ENCODE measurements at places on chromosomes 1 and 21.

DNA sequence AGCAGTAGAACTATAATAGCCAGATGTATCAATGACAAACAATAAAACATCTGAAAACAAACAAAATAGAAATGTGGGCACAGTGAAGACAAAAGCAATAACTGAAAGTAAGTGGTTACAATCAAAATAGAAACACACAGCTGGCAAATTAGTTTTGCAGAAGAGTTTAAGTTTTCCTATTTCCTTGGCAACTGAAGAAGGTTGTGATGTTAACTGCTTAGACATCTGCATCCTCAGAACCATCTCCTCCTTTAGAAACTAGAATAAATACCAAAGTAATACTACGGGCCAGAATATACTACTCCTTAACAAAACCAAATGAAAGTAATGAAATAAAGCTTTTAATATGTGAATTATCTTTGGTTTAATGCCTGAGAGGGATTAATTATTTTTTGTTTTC, 605.5 kb downstream of the LTN1 start:
- no peak for DNase-seq

DNA sequence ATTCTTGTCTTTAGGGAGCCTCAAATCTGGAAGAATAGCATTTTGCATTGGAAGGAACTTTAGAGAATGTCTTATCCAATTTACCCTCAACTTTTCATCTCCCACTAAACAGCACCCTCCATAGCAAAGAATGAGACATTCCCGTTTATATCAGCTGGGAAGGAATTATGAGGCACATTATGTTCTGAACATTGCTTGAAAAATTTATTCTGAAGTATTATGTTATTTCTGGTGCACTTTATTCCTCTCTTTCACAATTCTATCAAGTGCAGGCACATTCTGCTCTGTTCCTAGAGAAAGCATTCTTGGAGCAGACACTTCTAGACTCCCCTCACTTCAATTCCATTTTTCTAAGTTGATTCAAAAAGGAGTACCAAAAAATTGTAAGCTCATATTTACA, 147.9 kb downstream of the EDEM3 start:
- no peak for DNase-seq

DNA sequence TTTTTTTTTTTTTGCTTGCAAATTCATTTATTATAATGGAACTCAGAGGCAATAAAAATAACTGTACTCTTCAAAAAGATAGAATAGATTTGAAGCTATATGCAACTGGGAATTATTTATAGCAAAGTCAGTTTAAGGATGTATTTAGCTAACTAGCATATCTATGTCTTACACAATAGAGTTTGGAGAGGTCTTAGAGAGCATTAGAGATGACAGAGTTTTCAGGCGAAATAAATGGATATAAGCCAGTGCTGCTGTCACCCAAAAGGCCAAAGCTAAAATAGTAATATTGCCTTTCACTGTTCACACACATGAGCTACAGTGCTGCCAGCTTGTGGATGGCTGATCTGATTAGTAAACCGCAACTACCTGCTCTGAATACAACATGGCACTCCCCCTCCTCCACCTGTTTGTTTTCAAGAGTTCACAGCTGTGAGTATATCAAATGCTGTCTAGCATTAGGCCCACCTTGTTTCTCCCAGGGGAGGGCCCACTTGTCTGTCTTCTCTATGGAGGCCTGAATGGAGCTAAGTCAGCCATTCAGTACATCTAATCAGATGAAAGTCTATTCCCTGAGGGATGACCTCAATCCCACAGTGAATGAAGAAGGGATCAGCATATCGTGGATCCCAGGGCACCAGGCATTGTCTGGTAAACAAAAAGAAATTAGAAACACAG, 25.2 kb upstream of the SSX2IP start:
- DNase-seq: no peak

DNA sequence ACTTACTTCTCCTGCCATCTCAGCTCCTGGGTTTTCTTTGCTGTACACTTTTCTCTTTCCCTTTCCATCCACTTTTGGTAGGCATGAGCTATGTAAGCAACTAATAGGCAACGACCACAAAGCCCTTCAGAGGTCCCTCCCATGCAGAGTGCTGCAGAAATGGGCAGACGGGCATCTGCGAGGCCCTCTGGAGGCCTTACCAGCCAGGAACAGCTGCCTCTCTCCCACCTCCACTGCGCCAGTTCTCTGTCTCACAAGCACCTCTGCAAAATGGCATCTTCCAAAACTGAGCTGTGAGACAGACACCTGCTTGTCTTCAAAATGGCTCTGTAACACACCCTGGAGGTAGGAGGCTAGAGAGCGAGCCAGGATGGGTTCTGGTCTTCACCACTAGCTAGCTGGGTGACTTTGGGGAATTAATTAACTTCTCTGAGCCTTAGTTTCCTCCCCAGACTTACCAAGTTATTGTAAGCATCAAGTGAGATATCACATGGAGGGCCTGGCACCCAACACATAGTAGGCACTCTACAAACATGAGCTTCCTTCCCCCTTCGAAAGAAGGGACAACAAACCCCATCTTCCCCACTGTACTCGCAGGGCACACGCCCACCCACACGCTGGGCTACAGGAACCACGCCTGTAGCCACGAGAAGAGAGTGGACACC, 62.0 kb downstream of the BCAR3 start:
- no peak for DNase-seq

GRCh38 chr1:22107126-22107525, 35.8 kb downstream of the WNT4 start:
- peak; percentile 26 for DNase-seq

DNA sequence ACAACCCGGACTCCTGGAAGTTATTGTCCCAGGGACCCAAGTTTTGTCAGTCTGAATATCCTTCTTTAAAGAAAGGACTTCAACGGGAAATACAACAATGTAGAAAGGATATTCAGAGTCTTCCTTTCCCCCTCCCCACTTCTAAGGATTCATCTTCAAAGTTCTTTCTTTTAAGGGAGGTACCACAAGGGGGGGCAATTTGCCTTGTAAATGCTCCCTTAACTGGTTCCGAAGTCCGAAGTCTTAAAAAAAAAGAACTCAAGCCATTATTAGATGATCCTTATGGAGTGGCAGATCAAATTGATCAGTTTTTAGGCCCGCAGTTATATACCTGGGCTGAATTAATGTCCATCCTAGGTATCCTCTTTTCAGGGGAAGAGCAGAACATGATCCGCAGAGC, 47.0 kb downstream of the SERINC2 start:
- peak; percentile 43 for DNase-seq

GRCh38 chr1:153113416-153113815, at the start of gene SPRR2F:
TSS of gene SPRR2F (minus strand) at chr1:153113516. CDS start at chr1:153112733, 783 bp downstream.
- no peak for DNase-seq

DNA sequence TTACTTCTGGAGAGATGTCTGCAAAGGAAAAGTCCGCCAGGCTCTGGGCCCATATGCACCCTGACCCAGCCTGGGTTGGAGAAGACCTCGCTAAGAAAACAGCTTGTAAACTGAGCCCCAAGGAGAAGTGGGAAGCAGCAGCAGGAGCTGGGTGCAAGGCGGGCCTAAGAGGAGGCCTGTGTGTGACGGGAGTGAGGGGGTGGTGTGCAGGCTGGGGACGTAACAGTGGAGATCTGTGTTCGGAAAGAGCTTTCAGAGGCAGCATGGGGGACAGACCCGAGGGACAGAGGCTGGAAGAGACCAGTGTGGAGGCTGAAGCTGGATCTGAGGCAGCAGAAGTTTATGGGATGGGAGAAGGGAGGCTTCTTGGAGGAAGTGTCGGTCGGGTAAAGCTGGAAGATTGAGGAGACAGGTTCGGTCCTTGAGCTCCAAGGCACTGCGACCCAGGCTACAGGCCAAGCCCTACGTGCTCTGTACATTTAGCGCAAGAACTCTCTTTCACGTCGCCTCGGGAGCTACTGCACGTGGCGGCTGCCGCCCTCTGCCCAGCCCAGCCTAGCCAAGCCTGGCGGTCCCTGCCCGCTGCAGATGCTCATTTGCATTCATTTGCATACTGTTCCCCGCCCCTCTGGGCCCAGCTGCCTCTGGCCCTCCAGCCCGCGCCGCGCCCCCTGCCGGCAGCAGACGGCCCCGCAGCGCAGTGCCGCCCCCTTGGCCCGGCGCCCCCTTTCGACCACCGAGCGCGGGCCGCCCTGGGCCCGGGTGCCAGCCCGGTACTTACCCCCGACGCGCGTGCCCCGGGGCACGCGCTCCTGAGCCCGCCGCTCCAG, 6.3 kb downstream of the HPCA start:
- peak; percentile 12 for DNase-seq

DNA sequence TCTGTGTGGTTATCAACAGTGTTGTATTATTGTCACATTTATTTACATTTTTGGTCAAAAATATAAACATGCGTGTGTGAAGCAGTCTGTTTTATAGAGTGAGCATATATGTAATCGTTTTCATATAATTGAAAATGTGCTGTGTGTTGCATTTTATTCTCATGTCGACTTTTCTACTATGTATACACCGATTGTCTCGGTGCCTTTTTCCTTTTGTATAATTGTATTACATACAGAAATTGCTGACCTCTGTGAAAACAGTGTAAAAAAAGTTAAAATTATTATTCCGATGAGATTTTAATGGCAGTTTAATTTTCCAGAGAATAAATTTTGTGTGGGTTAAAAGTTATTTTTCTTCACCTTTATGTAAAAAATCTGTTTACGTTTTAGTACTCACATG, 62.4 kb upstream of the SERTAD4 start:
- DNase-seq: no peak

- DNase-seq: no peak
These were observed 12.6 kb downstream of the KRTAP10-1 start for GRCh38 chr21:44527156-44527982.

- DNase-seq: no peak
These were observed 17.4 kb downstream of the MRPL39 start for GRCh38 chr21:25589887-25590286.

DNA sequence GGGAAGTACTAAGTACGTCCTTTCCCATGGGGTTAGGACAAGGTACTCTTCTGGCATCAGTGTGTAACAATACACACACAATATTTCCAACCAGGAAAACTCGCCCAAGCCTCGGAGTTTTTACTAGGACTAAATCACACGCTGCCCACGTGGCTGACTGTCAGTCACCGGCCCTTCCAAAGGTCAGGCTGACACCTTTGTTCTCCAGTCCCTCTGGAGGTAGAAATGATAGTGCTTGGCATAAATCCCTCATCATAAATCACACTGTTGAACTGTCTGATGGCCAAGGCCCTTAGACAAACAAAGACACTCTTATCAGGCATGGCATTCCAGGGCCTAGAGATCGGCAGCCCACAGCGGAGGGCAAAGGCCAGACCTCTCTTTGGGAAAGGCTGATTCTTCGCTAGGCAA, 16.9 kb upstream of the SLAMF9 start:
- DNase-seq: no peak

DNA sequence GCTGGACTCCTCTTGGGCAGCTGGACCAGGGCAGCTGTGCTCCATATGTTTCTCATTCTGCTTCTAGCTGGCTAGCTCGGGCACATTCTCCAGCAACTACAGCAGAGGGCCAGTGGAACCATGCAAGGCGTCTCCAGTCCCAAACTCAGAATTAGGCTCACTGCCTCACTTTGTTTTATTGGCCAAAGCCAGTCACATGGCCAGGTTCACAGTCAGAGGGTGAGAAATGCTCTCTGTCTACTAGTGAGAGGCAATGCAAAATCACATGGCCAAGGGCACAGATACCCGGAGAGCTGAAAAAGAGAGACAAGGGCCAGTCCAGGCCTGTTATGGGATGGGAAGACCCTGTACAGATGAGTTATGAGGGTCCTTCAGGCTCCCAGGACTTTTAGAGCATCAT, 78.8 kb upstream of the KLHDC7A start:
- DNase-seq: no peak

- DNase-seq: peak; percentile 77
These were observed 463.1 kb downstream of the USP25 start for GRCh38 chr21:16192902-16193301.

DNA sequence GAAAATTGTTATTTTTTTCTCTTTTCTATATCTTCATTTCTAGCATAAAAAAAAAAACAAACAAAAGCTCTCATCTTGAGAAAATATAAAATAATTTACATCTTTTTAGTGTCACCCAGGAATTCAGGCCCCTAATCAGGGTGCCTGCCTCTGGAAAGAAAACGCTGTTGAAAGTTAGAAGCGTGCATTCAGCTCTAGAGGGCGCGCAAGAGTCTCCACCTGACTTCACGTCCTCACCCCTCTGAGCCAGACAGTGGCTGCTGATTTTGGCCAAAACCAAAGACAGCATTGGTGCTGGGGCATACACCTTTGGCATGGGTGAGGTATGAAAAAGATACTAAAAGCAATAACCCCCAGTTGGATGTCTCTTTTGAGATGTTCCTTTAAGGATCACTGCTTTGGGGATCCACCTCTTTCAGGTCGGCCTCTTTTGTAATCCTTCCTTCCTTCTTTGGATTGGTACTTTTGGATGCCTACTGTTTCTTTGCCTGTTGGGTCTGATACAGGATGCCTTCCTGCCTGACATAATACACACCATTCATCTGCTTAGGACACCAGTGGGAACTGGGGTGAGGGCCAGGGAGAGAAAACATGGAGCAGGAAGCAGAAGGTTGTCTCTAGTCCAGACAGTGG, 77.6 kb upstream of the CHRM3 start:
- DNase-seq: peak; percentile 13

GRCh38 chr1:23102289-23102688, 66.4 kb downstream of the LUZP1 start:
- peak; percentile 67 for DNase-seq

GRCh38 chr1:9815150-9815549, 8.6 kb downstream of the CLSTN1 start:
- no peak for DNase-seq

GRCh38 chr1:163056831-163057230, 12.3 kb upstream of the RGS4 start:
- DNase-seq: peak; percentile 74

- no peak for DNase-seq
These were observed 261.5 kb downstream of the NFIA start for GRCh38 chr1:61343734-61344420.

DNA sequence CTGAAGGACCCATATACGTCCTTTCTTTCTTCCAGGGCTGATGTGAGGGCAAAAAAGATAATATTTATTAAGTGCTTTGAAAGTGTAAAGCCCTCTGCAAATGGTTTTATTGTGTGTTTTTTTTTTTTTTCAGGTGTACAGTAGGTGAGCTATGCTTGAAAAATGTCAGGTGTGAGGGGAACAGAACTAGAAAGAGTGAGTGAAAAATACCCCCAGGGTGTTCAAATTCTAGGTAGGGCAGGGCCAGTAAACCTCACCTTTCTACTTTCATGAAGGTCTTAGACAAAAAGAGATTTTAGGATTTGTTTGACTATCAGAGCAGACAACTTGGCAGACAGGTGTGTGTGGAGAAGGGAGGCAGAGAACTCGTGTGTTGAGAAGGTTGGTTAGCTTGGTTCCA, 51.3 kb downstream of the ARHGEF11 start:
- DNase-seq: no peak

All from iris pigment epithelial cell (primary cell).